ENCODE measurements at places on chromosomes 11 and 22.

DNA sequence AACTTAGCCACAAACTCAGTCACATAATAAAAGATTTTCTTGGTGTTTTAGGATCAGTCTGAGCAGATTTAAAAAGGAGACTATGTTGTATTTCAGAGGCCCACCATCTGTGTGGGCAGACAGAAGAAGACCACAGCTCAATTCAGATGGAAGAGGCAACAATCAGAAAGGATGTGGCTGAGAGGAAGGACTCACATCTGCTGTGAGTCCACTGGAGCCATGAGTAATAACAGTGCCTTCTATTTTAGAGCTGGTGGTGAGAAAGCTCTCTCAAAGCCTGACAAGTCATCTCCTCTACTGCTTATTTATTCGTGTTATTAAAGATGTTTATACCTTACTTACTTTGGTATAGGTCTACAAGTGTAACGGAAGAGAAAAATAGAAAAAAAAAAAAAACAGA, 357.2 kb downstream of the OPCML start:
- DNase-seq, result no peak

DNA sequence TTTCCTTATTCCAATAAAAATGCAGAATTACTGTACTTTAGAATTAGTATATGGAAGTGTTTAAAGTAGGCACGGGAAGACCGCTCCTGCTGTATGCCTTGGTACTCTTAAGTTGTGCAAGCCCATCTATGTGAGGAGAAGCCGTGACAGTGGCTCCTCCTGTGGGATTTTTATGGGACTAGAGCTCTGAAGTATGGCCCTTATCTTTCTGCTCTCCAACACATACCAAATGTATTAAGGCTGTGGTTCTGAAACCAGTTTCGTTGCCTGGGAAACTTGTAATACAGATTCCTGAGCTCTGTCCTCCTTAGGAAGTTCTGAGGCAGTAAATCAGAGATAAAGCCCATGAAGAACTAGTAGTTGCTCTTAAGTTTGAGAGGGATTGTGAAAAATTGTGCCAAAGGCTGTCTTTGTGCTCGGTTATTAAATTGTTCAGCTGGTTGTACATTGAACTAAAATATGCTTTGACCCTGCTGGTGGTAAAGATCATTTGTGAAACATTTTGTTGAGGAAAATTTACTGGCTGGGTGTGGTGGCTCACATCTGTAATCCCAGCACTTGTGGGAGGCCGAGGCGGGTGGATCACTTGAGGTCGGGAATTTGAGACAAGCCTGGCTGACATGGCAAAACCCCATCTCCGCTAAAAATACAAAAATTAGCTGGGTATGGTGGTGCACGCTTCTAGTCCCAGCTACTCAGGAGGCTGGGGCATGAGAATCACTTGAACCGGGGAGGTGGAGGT, 29.3 kb downstream of the RTN3 start:
- DNase-seq, result peak; percentile 90

DNA sequence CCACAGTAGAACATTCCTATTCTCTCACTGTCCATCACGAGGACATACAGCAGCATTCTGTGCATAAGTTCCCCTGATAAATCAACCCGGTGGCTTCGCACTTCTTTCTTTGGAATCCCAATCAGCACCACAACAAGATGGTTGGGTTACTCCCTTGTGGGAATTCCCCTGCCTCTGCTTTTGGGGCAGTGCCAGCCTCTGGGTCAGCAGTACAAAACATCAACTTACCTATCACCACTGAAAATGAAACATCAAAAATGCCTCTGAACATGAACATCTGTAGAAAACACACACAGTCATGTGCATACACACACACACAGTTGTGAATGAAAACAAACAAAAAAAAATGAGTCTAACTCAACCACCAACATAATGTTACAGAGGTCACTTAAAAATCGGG, 79.3 kb downstream of the KCNA4 start:
- no peak for DNase-seq

GRCh38 chr11:69496631-69497220, 15.3 kb downstream of the LINC01488 start:
- peak; percentile 39 for DNase-seq

- no peak for DNase-seq
Observed at GRCh38 chr11:1230456-1231395, 7.9 kb downstream of the MUC5B start.

GRCh38 chr22:35620624-35621251, 3.6 kb upstream of the MB start:
- peak; percentile 37 for DNase-seq

- no peak for DNase-seq
Observed at GRCh38 chr11:95500466-95500865, 269.5 kb upstream of the SESN3 start.

DNA sequence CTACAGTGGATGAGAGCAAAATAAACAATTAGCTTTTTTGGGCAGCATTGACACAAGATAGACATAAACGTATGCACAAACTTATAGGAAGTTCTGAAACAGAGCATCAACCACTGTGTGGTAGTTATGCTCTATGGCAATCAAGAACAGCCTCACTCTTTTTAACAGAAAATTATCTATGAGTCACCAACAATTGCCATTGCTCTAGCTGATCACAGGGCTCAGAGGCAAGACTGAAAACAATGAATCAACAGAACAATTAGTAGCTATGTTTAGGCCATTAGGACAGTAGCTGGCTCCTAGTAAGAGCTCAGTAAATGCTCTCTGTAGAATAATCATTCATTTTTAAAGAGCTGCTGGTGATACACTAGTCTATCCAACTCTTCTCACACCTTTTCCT, 34.9 kb upstream of the PICALM start:
- no peak for DNase-seq

GRCh38 chr11:91248199-91248807, 976.3 kb upstream of the FAT3 start:
- no peak for DNase-seq

GRCh38 chr11:33670250-33671011, 30.2 kb downstream of the C11orf91 start:
- DNase-seq, result no peak

DNA sequence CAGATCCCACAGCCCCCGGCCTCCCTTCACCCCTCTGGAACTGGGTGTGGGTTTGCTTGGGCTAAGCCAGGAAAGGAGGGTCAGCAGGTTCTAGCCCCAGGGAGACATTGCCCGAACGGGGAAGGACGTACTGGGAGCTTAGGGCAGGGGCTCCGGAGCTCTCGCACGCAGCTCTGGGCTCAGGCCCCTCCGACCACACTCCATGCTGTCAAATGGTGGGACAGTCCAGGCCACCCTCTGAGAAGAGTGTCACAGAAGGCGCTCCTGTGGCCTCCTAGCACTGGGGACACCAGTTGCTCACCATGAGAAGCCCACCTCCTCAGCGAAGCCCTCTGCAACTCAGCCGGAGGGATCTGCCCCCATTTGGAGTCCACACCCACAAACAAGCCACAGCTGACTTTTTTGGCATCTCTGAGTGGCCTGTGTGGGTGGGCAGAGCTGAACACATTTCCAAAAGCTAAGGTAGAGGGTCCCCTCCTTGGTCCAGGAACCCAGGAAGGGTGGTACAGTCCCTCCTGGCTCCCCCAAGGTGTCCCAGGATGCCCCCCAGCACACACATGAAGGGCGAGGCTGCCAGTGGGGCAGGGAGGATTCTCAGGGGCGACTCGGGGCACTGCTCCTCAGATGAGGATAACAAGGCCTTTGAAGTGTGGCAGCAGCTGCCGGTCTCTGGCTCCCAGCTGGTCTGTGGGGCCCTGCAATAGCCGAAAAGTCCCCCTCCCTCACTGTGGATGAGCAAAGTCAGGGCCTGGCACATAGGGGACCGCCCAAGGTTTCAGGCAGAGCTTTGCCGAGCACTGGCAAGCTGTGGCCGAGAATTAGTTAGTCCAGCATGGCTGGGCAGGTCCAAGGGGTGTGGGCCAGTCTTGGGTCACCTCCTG, 13.0 kb upstream of the TEF start:
- DNase-seq, result no peak

- no peak for DNase-seq
Observed at GRCh38 chr11:74009675-74010305, 905 bp upstream of the UCP3 start.

DNA sequence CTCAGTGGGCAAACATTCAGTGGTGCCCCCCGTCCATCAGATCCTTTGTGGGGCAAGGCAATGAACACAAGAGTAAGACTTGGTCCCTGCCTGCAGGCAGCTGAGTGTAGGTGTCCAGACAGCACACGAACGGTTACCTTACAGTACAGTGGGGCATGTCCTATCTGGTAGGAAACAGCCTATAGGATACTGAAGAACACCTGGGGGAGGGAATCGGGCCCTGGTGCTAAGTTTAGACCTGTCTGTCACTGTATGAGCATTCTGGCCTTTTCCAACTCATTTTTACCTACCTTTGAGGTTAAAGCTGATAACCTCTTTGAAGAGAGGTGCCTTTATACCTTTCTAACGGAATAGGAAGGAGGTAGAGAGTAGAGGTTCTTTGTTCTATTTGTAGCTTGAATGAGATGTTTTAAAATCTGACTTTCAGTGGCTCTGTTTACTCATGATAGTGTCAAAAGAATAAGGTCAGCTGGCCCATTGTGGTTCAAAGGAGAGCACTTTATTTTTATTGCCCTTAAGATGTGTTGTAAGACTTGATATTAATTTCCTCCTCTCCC, 8.9 kb downstream of the ZNRF3 start:
- peak; percentile 77 for DNase-seq

Data from large intestine (tissue), 12 donors.